ENCODE measurements at places on chromosomes 3 and 15.

DNA sequence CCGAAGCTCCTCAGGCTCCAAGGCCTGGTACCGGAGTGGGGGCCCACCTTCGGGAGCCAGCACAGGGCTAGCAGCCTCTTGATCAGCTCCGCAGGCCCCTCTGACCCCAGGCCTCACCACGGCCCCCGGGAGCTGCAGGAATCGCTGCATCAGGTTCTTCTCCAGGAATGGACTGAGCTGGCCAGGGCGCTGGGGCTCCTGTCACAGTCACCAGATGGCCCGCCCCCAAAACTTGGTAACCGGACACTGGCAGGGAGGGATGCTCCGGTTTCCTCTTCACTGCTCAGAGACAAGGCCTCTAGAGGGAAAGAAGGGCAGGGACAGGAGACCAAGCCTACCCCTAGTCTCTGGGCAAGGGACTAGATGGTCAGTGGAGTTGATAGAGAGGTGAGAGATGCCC is 9.9 kb downstream of the AP3B2 start:
- DNase-seq = no peak

DNA sequence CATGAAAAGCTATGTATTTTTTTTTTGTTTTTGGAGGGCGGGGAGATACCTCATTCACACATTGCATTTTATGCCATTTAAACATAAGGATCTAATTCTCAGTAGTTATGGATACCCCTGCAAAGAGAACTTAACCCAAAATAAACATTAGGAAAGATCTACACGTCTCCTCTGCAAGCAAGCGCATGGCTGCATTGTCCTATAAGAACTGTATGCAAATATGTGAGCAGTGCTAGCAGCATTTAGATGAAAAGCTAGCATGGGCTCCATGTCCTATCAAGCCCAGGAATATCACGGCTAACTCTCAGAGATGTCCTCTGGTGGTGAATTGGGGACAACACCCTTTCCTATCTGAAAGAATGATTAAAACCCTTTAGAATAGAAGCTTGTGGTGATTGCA is 292.8 kb downstream of the MEX3B start:
- no peak for DNase-seq

- DNase-seq = no peak
These were observed 63.8 kb downstream of the AKAP13 start for GRCh38 chr15:85444122-85444745.

GRCh38 chr3:181533811-181534210 is 177.9 kb upstream of the SOX2 start:
- no peak for DNase-seq

DNA sequence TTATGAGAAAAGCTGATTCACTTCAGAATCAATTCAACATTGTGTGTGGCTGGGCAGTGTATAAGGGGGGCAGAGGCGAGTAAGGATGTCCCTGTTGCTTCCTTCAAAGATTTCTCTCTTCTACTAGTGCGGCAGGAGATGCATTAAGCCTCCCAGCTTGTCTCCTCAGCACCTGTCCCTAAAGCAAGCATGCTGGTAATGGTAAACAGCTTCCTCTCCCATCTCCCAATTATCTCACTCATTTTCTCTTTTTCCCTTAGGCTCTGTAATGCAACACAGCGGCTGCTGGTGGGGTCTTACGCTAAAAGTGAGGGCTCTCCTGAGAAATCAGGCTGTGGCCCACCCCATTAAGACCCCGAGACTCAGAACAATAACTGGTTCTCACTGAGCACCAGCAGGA is 306.4 kb upstream of the ROPN1 start:
- DNase-seq = no peak

- no peak for DNase-seq
These were observed 121.7 kb downstream of the CBLB start for GRCh38 chr3:105747060-105747541.

GRCh38 chr15:77493324-77493907 is 72.7 kb downstream of the HMG20A start:
- DNase-seq = no peak

GRCh38 chr3:51384055-51384725 is 901 bp upstream of the MANF start:
- peak; percentile 58 for DNase-seq

DNA sequence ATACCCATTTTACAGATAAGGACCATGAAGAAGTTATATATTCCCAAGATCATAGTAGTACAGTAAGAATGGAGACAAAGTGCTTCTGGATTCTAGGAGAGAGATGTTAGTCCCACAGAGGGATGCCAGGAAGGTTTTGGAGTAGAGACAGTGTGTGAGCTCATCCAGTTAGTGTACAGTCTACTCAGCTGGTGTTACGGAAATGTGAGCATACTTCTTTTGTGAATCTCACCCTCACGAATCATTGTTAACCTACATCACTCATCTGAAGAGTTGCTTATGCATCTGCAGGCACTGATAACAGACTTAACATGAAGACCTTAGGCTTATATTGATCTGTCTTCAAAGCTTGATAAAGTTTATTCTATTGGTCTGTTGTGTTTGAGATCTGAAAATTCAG is 106.6 kb upstream of the PTPRG start:
- no peak for DNase-seq

DNA sequence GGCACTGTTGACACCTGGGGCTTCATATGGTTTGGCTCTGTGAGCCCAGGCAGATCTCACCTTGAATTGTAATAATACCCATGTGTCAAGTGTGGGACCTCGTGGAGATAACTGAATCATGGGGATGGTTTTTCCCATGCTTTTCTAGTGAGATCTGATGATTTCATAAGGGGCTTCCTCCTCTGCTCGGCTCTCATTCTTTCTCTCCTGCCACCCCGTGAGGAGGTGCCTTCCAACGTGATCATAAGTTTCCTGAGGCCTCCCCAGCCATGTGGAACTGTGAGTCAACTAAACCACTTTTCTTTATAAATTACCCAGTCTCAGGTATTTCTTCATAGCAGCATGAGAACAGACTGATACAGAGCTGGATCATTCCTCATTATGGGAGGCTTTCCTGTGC is 655.9 kb upstream of the ADAMTS9 start:
- DNase-seq = no peak

DNA sequence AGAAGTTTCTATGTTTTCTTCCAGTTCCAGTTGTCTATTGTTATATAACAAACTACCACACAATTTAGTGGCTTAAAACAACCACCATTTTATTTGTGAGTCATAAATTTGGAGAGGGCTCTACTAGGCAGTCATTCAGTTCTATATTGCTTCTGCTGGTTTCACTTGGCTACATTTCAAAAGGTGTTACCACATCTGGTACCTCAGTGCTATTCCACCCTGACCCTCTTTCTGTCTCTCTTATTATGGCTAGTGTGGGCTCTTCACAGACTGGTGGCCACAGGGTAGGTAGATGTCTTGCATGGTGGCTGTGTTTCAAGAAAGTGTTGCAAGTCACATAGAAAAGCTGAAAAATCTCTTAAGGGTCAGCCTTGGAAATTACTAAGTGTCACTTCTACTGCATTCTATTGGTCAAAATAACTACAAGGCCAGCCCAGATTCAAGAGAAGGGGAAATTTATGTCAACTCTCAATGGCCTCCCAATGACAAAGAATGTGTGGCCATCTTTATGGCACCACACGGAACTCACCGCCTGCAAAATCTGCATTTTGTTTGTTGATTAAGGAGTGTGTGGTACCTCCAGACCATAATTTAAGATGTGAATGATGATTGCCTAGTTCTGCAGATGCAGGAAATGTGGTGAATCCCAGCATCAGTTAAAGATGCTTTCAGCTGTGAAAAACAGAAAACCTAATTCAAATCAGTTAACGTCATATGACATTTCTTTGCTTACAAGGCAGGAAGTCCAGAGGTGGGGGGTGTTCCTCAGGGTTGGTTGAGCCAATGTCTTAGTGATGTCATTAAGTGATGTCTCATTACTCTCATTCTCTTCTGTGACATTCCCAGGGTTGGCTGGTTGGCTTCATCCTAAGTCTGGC is 105.8 kb upstream of the RASGRP1 start:
- DNase-seq = no peak

DNA sequence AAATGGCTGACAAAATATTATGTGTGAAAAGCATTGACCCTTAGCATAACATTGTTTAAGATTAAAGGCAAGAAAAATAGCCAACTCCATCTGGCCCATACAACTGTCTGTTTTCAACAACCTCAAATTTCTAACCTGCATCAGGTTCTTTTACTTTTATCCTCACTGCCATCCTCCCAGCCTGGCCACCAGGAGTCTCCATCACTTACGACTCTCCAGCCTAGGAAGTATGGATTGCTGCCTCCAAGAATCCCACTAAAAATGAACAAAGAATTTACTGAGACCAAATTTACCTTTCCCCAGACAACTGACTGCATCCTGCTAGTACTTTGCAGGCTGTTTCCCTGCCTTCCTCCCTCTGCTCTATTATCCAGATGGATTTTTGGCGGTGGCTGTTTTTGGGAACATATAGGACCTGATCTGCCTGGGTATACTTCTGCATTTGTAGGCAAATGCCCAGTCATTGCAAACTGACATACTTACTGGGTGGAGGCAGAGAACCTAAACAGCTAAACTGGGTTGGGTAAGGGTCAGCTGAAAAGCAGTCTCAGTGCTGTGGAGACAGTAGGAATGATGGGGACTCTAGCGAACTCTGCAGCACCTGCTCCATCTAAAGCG is 144.2 kb downstream of the GHSR start:
- no peak for DNase-seq

- DNase-seq = no peak
These were observed at the start of gene STAC for GRCh38 chr3:36380221-36381031. Gene STAC, plus strand, starts transcription at chr3:36380504. Its CDS starts 140 bp downstream, at chr3:36380644.

DNA sequence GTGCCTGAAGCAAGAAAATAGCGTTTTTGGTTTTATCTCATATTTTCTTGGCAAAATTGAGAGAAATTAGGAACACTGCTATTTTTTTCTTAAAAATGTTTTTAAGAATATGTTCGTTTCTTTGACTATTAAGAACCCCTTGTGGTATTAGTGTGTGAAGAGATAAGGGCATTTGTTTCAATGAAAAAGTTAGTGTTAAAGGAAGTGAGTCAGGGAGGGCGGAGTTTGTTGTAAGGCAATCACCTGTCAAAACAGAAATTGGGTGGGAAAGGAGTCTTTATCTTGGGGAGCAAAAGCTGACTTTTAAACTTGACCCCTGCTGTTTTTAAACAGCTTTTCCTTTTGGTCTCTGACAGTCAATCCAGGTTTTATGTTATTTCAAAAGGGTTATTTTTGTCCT is 4.2 kb downstream of the RAP2B start:
- DNase-seq = no peak

GRCh38 chr15:93070551-93071296 is 18.3 kb downstream of the RGMA start:
- DNase-seq = no peak

DNA sequence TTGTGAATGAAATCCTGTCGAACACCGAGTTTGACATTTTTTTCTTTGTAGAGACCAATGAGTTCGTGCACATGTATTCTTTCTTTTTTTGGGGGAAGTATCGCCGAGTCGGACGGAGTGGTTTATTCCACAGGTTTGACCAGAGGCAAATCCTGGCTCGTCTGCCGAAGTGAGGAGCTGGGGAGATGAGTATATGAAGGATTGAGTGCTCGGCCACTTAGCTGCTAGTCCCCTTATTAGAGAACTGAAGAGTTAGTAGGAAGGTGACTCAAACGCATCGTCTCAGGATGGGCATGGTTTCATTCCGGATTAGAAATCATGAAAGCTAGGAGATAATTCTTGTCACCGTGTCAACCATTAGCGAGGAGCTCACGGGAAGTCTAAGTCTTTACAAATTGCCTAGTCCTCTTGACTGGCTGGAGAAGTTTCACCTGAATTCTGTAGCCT is 154.7 kb upstream of the GOLIM4 start:
- DNase-seq = no peak

GRCh38 chr15:32867313-32867626 is 149.5 kb downstream of the GREM1 start:
- no peak for DNase-seq

DNA sequence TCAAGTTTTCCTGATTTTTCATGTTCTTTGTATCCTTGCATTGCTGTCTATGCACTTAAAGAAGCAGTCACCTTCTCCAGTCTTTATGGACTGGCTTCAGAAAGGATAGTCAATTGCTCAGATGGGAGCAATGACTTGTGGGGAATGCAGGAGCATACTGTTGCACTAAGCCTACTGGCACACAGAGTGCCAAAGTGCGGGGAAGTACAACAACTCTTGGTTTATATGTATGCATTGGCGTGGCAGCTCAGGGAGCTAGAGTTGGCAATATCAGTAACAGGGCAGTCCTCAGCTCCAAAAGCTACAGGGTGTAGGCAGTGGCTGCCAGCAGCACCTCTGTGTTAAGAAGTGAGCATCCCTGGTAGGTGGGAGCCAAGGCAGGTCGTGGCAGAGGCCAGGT is 141.1 kb downstream of the SCAPER start:
- DNase-seq = no peak

- peak; percentile 75 for DNase-seq
These were observed at the start of gene SPSB4 for GRCh38 chr3:141050576-141051442. Gene SPSB4, plus strand, starts transcription at chr3:141051347. Its CDS starts 14,758 bp downstream, at chr3:141066105.

DNA sequence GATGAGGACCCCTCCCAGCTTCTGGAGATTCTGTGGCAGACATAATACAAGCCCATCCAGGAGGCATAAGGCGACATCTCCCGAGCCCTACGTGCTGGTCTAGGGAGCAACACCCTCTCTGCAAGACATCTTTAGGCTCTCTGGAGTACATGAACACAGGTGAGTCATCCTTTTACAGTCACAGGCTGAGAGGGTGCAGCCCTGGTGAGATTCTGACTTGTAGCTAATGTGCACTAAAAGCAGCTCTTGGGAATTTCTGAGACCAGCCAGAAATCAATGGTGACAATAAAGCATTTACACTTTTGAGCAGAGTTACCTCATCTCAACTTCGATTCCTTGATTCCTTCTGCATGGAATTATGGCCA is 131.1 kb downstream of the XXYLT1 start:
- no peak for DNase-seq

- DNase-seq = no peak
These were observed 11.6 kb downstream of the H1-8 start for GRCh38 chr3:129554356-129555152.

- no peak for DNase-seq
These were observed 8.3 kb downstream of the LRRC3B start for GRCh38 chr3:26630669-26631389.

- no peak for DNase-seq
These were observed 162.9 kb upstream of the CMC1 start for GRCh38 chr3:28078536-28078935.

GRCh38 chr3:123343296-123344174 is 105.4 kb downstream of the ADCY5 start:
- no peak for DNase-seq

GRCh38 chr3:195270079-195270816 is 711 bp downstream of the XXYLT1 start:
- no peak for DNase-seq

DNA sequence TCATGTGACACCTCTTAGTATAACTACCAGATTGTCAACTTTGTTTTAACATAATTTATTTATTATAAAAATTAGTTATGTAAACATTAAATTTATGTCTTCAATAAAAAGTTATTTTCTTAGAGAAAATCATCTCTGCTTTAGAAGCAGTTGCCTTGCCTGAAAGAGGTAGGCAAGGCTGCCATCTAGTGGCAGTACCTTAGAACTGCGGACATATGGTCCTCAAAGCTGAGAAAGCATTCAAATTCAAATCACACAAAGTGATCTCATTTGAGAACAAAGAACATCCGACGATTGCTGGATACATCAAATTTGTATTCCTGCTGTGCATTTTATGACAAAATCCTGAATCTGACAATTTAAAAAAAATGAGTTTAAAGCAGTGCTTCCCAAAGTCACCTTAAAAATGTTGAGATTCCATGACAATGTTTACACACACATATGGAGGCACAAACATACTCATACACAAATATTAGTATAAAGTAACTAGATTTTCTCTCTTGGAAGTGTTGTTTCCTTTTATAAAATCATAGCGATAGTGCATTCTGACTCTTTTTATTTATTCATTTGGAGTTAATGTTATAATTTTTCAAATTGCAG is 617.4 kb downstream of the CADM2 start:
- peak; percentile 25 for DNase-seq

- DNase-seq = peak; percentile 38
These were observed 718 bp downstream of the SPG11 start for GRCh38 chr15:44662478-44663409.

Measured in frontal cortex (tissue), 4 donors.